ENCODE measurements at places on chromosomes 3 and 15.

DNA sequence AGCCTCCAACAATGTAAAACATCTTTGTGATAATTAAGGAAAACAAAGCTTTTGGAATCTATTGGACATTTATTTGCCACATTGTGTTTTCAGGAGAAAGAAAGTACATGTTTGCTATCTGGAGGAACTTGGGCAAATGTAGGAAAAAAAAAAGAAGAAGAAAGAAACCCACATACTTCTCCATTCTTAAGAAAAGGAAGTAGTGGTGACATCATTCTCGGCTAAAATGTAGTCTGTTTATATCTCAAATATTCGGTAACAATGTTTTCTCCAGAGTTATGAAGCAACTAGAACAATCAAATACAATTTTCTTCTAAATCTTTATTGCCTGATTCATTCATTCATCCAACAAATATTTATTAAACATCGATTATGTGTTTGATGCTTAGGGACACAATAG, 2.3 kb upstream of the TGFBR2 start:
- no peak for DNase-seq

- DNase-seq, result no peak
Observed at GRCh38 chr3:20378315-20378714, 192.3 kb upstream of the SGO1 start.

DNA sequence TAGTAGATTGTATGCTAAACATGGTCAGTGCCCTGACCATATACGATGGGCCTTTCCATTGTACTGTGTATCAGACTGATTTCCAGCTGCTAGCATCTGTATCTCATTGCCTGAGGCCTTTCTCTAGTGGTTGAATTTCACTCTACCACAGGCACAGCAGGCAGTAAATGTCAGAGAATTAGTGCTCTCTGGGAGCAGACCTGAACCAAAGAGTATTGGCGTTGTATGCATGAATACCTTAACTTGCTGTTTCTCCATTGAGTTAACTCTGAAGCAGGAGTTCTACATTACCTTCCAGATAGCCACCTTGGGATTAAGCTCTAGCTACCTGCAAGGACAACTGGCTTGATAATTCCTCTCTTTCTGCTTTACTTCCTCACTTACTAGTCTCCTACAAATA, 439.2 kb upstream of the EPHA3 start:
- DNase-seq, result no peak

DNA sequence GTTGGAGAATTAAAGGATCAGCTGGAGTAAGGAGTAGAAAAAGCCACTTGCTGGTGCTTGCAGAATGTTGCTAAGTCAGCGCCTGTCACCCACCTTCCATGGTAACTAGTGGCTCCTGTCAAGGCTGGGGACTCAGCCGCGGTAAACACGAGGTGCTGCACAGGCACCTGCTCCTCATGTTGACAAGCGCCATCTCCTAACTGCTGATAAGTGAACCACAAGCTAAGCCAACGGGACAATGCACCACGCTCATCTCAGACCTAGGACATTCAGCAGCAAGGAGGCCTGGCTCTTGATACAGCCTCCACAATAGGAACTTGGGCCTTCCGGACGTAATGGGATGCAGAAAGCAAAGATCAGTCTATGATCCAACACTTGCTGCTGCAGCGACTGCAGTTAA, 264.4 kb downstream of the OCA2 start:
- DNase-seq, result no peak

- DNase-seq, result no peak
Observed at GRCh38 chr15:93200081-93200836, 111.2 kb upstream of the RGMA start.

GRCh38 chr3:50525191-50525910, 21.9 kb upstream of the CACNA2D2 start:
- DNase-seq, result no peak

- DNase-seq, result no peak
Observed at GRCh38 chr3:188339410-188340295, 185.7 kb downstream of the LPP start.
